RWPE1 (cell line): ENCODE measurements at places on chromosomes 3 and 15.

DNA sequence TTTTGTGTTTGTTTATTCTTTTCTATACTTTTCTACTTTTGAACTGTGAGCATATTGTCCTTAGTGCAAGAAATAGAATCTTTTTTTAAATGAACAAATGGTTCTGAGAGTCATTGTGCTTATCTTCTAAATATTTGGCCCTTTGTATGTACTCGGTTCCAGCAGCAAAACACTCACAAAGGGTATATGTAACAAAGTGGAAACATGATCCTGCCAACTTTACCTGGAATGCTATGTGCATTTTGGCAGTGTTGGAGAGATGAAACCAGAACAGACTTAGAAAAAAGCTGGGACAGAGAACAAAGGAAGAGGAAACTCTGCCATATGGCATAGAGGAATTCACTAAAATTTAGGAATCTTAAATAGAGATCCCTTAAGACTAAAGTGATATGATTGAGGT lies 150.1 kb downstream of the FGF12 start:
- DNase-seq = no peak

GRCh38 chr15:69510556-69510955 lies 57.9 kb downstream of the RPLP1 start:
- DNase-seq = no peak

DNA sequence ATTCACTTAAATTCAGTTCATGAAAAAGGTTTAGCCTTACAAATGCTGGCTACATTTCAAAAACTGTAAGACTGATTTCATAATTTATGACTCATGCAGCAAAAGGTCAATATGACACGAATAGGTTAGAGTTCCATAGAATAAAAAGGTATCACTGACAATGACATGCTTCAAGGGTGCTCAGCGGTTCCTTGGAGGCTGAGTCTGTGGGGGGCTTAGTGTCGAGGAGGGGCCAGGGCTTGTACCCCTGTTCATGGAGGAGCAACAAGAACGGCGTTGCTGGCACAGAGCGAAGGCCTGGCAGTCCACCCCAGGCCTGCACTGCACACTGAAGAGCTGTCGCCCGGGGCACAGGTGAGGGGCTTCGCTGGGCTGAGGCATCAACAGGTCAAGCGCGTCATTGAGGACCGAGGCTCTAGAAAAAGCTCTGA lies 174.2 kb downstream of the NR1D2 start:
- peak; percentile 43 for DNase-seq

DNA sequence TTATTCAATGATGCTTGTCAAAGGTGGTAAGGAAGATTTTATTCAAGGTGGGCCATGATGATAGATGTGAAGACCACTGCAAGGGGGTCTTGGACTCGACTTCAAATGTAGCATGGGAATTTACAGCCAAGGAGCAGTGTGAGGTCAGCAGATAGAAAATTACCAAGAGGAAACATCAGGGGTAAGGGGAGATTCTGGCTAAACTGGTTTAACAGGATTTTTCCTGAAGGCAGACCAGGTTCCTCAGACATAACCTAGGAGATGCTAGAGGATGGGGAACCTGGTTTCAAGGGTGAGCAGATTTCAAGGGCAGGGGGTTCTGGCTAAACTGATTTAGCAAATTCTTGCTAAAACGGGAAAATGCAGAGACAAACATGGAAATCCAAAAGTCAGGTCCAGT lies 464.9 kb downstream of the TAFA4 start:
- DNase-seq = no peak

GRCh38 chr15:40436892-40437751 lies 3.6 kb upstream of the BAHD1 start:
- DNase-seq = no peak

GRCh38 chr15:43903864-43904290 lies 77.1 kb downstream of the WDR76 start:
- DNase-seq = peak; percentile 77

DNA sequence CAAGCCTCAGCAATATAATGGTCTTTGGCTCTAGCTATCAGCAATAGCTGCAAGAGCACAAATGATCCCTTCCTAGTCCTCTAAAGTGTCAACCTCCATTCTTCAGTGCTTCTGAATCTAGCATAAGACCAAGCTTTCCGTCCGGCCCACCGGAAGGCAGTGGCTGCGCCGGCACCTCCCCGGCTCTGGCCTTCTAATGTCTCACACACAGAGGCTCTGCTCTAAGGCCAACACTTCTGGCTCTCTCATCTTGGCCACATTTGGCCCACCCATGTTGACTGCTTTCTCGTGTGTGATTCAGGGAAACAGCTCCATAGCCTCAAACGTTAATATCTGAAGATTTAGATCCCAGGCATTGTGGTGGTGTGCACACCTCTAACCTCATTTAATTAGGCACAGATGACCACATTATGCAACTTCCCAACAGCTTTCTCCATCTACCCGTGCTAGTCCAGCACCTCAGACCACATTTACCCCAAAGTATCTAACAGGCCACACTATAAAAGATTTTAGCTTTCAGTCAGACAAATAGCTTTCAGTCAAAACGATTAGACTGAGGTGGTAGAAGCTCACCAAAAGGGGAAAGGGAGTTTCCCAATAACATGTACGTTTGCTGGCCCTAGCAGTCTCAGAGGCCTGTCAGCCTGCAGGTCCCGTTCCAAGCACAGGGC lies 19.3 kb downstream of the SLC51A start:
- no peak for DNase-seq

- no peak for DNase-seq
Measured at GRCh38 chr3:134839422-134839821, 44.4 kb downstream of the EPHB1 start.

DNA sequence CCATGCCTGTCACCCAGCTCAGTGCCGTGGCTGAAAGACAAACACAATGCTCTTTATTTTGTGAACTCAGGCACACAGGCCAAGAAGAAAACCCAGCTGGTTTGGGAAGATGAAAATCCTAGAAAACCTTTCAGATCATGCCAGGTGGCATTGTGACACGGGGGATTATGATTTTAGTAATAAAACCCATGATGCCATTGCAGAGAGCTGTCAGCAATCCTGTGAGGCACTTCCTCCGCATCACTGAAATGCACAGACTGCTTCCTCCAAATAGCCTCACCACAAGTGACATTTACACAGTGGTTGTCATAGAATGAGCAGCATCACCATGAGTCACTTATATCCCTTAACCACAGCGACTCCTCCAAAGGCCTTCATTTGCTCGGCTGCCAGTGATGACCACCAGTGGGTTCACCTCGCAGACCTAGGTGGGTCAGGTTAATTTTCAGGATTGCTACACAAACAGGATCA lies 22.7 kb downstream of the ABHD6 start:
- no peak for DNase-seq

DNA sequence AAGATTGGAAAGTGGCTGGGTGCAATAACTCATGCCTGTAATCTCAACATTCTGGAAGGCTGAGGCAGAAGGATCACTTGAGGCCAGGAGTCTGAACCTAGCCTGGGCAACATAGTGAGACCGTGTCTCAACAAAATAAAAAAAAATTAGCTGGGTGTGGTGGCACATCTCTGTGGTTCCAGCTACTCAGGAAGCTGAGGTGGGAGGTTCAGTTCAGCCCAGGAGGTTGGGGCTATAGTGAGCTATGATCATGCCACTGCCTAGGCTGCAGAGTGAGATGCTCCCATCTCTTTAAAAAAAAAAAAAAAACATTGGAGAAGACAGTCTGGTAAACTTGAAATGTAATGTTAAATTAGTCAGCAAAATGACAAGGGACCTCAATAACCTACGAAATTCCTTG lies 57.9 kb downstream of the STAG1 start:
- DNase-seq = no peak

DNA sequence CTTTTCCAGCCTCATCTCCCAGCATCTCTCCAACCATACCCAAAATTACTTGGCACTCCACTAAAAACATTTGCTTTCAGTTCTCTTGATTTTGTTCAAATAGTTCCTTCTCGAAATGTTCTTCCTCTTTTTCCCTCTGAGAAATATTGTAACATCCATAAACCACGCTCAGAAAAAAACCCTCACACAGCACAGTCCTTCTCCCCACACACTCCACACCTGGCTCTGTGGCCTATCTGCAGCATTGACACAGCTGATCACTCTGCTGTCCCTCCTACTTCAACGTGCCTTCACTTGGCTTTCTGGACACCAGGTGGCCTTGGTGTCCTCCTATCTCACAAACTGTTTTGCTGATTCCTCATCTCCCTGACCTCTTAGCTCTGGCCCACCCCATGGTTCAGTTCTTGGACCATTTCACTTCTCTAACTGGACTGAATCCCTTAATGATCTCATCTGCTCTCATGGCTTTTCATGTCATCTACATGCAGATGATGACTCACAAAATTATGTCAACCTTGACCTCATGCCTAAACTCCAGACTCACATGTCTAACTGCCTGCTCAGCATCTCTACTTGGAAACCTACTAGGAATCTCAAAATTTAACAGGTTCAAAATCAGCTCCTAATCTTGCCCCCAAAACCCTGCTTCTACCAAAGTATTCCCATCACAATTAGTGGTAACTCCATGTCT lies 93.3 kb downstream of the TRIM42 start:
- no peak for DNase-seq

- DNase-seq = no peak
Measured at GRCh38 chr3:60746043-60746638, 505.1 kb downstream of the FHIT start.

DNA sequence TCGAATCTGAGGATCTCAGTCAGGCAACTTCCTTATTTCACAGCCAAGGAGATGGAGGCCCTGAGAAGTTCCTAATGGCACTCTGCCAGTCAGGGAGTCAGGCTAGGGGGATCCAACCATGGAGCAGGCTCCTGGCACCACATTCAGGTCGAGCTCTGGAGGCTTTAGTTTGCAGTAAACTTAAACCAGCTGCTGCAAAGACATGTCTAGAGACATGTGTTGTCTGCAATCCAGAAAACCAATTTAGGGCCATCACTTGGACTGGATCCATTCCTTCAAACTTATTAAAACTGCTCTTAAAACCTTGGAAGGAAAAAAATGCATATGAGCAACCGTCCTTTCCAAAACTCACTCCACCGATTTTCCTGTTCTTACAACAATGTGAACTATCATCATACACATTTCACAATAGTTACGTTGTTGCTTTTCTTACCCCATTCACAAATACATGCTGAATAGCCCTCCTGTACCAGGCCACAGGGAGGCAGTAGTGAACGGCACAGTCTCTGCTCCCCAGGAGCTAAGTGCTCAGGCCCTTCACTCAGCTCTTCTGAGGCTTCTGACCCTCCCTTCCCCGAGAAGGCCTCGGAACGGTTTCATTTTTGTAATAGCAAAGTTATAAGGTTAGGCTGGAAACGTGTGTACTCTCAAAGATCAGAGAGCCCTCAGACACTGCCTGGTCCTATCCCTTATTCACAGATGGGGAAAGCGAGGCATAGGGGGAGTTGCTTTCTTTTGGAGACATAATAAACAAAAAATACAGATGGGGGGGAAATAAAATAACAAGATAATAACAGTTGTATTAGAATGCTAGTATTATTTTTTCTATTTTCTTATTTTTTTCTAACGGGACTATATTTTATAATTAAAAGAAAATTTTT lies 20.1 kb downstream of the RFT1 start:
- peak; percentile 25 for DNase-seq

GRCh38 chr15:45588219-45588875 lies 1.2 kb downstream of the BLOC1S6 start:
- no peak for DNase-seq

DNA sequence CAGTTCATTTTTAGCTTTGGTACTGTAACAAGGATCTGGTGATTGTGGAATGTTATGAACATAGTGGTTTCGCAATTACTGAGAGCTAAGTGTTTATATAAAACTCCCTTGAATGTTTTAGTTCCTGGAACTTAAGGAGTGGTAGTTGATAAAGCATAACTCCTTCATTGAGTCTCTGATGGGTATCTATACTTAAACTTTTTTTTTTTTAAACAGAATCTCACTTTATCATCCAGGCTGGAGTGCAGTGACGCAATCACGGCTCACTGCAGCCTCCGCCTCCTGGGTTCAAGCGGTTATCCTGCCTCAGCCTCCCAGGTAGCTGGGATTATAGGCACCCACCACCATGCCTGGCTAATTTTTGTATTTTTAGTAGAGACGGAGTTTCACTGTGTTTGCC lies 11.3 kb downstream of the PRKCI start:
- DNase-seq = no peak

DNA sequence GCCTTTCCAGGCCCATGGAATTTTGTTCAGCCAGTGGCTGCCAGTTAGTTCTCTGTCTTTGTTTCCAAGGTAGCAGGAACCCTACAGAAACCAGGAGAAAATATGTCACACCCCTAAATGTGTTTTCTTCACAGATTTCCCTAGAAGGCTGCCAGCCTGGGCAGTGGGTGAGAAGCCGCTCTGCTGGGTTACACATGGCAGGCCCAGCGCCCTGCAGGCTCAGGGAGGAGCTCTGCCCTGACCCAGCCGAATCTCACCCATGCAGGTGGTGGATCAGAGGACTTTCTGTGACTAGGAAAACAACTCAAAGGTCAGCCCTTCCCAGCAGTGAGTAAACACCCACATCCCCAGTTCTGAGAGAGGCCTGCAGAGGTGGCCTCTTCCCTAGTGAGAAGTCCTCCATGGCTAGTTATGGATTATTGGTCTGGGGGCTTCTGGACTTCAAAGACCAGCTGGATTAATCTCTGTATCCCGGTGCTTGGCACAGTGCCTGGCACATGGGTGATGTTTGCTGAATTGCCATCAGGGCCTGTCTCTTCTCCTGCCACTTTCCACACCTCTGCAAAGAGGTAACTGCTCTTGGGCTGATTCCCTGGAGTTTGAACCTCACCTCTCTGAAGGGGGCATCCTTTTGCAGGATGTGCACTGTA lies 34.7 kb upstream of the BDH1 start:
- no peak for DNase-seq

- DNase-seq = no peak
Measured at GRCh38 chr15:98772895-98773294, 124.6 kb downstream of the IGF1R start.

- DNase-seq = no peak
Measured at GRCh38 chr3:111947231-111947630, 31.6 kb upstream of the ABHD10 start.

DNA sequence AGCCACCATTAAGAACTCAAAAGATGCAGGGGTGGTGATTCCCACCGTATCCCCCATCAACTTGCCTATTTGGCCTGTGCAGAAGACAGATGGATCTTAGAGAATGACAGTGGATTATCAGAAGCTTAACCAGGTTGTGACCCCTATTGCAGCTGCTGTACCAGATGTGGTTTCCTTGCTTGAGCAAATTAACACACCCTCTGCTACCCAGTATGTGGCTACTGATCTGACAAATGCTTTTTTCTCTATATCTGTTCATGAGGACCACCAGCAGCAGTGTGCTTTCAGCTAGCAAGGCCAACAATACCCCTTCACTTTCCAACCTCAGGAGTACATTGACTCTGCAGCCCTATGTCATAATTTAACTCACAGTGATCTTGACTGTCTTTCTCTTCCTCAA lies 8.6 kb upstream of the MCF2L2 start:
- DNase-seq = no peak
